ENCODE measurements at places on chromosomes 5 and 9.

- H3K27me3 ChIP-seq = no peaks in the 10 kb centered on the region
- no peaks in the 10 kb centered on the region for H3K36me3 ChIP-seq
- H3K4me1 ChIP-seq = peaks cover 4% of the 10 kb centered on the region
- H3K4me3 ChIP-seq = no peak overlapping the region
- DNase-seq = no peak
Observed at GRCh38 chr5:53333160-53333559, 147.3 kb upstream of the FST start.

GRCh38 chr5:174358276-174358675 is 312.8 kb downstream of the NSG2 start:
- no peaks in the 10 kb centered on the region for H3K27me3 ChIP-seq
- DNase-seq = no peak
- H3K36me3 ChIP-seq = no peaks in the 10 kb centered on the region
- no peak overlapping the region for H3K27ac ChIP-seq
- H3K4me1 ChIP-seq = no peaks in the 10 kb centered on the region

GRCh38 chr5:130601-131131 is 38.7 kb downstream of the PLEKHG4B start:
- no peaks in the 10 kb centered on the region for H3K27me3 ChIP-seq
- H3K36me3 ChIP-seq = no peaks in the 10 kb centered on the region
- H3K4me1 ChIP-seq = no peaks in the 10 kb centered on the region
- no peak overlapping the region for H3K27ac ChIP-seq

DNA sequence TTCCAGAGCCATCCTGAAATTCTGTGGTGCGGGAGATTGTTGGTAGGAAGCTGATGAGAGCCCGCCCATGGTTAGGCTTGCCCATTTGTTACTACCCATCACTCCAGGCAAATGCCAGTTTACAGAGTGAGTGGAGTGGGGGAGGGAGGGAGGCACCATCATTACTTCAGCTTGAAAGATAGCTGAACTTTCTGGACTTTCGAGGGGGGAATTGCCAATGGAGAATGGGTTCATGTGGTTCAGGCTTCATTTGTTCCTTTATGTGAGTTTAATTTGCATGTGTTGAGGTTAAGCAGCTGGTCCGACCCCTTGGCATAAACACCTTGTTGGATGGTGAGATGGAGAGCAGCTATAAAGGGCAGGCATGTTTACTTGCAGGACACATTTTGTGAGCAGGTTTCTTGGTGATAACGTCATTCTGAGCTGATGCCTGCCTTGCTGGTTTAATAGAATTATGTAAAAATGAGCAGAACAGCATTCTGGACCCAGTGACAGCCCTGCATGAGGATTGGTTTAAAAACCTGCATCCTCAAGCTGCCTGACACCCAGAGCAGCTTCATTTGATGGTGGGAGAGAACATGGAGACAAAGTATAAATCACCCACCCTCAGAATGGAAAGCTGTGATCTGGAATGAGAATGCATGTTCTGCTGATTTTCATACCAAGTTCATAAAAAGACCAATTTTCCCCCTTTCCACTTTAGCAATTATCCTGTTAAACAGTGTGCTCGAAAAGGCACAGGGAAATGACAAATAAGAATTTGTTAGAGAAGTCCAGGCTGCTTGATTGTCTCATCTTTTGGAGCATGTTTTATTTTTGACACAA is 106.3 kb downstream of the TRIO start:
- no peak overlapping the region for H3K4me3 ChIP-seq
- DNase-seq = no peak
- peaks cover 38% of the 10 kb centered on the region for H3K4me1 ChIP-seq
- H3K36me3 ChIP-seq = peaks cover 16% of the 10 kb centered on the region
